ENCODE measurements at places on chromosomes 16 and 17. TPM values are rescaled to one million over a fixed set of nuclear protein-coding genes. Genes with fewer than 3 reads are reported as not detected.
A peak's percentile ranks its signal among the peaks of the same experiment; 100 is the strongest.

Gene SPEM3
- not detected for total RNA-seq

Gene PIK3R5
- 17.8 TPM for total RNA-seq

Gene EPN3
- not detected for total RNA-seq

Gene WSB1
- total RNA-seq: 218 TPM

Gene ATAD5
- total RNA-seq: 1.7 TPM

Gene CCL1
- total RNA-seq: not detected

Gene AOC2
- total RNA-seq: 3.1 TPM

Gene KRT12
- total RNA-seq: not detected

Gene RARA
- total RNA-seq: 48.6 TPM

Gene CIBAR2
- not detected for total RNA-seq

Gene PABPN1L
- total RNA-seq: not detected

DNA sequence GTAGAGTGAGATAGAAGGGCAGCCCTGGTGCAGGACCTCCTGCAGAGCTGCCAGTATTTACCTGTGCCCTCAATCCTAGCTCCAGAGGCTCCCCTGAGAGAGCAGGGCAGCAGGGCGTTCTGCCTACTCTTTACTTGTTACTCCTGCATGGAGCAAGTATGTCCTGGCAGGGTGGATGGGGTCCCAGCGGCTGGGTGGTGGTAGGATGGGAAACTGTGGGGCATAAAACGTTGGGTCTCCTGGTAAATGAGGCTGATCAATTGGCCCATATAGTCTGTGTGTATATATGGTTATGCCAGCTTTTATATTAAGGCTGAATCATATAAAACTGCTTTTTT lies 192.0 kb downstream of the NTN1 start:
- no peak overlapping the region for H3K27ac ChIP-seq
- H3K4me1 ChIP-seq: no peaks in the 10 kb centered on the region
- DNase-seq: no peak
- no peaks in the 10 kb centered on the region for H3K27me3 ChIP-seq
- no peak overlapping the region for H3K4me3 ChIP-seq

GRCh38 chr17:49217651-49218413 lies 7.3 kb downstream of the ABI3 start:
- peak; percentile 68 for DNase-seq
- peaks cover 44% of the 10 kb centered on the region for H3K27me3 ChIP-seq
- H3K27ac ChIP-seq: peak overlapping the region; percentile 29

DNA sequence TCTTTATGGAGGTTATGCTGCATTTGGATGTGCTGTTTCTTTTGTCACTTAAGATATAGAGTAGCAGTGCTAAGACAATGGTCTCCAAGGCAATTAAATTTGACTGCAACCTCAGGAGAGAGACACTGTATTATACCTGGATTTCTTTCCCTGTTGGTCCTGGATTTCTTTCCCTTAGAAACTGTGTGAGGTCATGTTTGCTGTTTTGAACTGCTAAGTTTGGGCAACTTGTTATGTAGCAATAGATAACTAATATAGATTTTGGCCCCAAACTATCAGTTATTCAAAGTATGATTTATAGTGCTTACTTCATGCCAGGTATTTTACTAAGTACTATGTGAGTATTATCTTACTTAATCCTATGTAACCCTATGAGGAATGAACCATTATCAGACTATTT lies 458.4 kb downstream of the HS3ST3B1 start:
- no peaks in the 10 kb centered on the region for H3K36me3 ChIP-seq
- H3K27me3 ChIP-seq: no peaks in the 10 kb centered on the region

DNA sequence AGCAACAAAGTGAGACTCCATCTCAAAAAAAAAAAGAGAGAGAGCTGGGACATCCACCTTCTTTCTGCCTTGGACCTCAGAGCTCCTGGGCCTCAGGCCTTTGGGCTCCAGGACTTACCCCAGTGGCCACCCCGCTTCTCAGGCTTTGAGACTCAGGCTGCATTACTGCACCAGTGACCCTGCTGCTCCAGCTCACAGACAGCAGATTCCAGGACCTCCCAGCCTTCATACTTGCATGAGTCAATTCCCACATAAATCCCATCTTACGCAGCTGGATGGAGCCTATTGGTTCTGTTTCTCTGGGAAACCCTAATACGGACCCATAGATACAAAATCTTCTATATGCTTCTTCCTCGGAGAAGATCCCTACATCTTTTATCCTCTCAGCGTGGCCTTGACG lies 2.1 kb upstream of the CEP295NL start:
- H3K4me1 ChIP-seq: peaks cover 92% of the 10 kb centered on the region
- H3K4me3 ChIP-seq: no peak overlapping the region
- no peak for DNase-seq
- no peak overlapping the region for H3K27ac ChIP-seq
- peaks cover 18% of the 10 kb centered on the region for H3K36me3 ChIP-seq
- H3K27me3 ChIP-seq: no peaks in the 10 kb centered on the region

DNA sequence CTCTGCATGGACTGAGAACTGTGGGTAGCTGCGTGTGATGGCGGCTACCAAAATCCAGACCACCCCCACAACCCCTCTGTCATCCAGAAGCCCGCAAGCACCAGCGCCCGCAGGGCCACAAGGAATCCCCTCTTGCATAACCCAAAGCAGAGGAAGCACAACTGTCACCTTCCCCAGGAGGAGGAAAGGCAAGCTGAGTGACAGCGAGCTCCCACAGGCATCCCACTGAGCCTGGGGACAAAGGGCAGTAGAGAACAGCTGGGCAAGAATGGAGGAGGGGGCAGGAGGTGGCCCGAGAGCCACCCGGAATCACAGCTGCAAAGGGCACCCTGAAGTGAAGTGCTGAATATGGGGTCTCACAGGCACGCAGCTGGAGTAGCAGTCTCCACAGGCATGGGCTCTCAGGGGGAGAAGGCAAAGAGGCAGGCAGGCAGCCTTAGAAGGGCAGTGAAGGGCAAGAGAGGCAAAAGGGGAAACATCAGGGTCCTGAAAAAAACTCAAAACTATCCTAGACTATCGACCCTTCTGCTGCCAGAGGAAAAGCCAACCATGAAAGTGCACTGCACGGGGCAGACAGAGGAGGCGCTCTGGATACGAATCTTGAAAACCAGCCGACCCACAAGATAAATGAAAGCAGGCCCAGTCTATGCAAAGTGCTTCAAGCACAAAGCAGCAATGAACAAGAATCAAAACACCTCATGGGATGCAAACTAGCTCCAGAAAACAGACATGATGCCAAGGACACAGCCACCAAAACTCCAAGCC lies 17.1 kb downstream of the USP36 start:
- H3K27ac ChIP-seq: peak overlapping the region; percentile 82
- H3K4me1 ChIP-seq: peaks cover 12% of the 10 kb centered on the region
- no peak overlapping the region for H3K4me3 ChIP-seq
- H3K36me3 ChIP-seq: peaks cover 98% of the 10 kb centered on the region

GRCh38 chr16:75061669-75062068 lies 54.9 kb downstream of the LDHD start:
- no peaks in the 10 kb centered on the region for H3K27me3 ChIP-seq
- H3K36me3 ChIP-seq: no peaks in the 10 kb centered on the region
- no peaks in the 10 kb centered on the region for H3K4me1 ChIP-seq
- H3K4me3 ChIP-seq: no peak overlapping the region
- H3K27ac ChIP-seq: no peak overlapping the region

GRCh38 chr17:65278050-65278819 lies 141.1 kb downstream of the RGS9 start:
- no peaks in the 10 kb centered on the region for H3K36me3 ChIP-seq
- no peak overlapping the region for H3K4me3 ChIP-seq
- no peak for DNase-seq
- H3K27ac ChIP-seq: no peak overlapping the region

DNA sequence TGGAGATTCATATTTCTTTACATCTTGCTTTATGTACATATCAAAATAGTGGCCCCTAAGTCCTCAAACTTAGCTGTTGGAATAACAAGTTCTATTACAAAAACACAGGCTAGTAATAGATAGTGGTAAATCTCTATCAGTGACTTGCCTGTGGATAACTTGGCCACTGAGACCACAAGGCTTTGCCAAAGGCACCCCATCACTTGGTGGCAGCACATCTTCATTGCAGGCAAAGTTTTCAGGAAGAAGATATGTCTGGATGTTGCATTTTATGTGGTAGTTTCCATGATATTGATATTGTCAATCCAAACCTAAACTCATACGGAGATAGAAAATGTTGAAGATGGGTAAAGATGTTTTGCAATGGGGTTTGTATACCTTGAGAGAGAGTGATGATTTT lies 58.5 kb downstream of the KNOP1 start:
- H3K4me1 ChIP-seq: peaks cover 4% of the 10 kb centered on the region
- H3K36me3 ChIP-seq: peaks cover 76% of the 10 kb centered on the region
- H3K27ac ChIP-seq: no peak overlapping the region
- H3K4me3 ChIP-seq: no peak overlapping the region
- no peaks in the 10 kb centered on the region for H3K27me3 ChIP-seq

- no peak overlapping the region for H3K27ac ChIP-seq
- H3K27me3 ChIP-seq: no peaks in the 10 kb centered on the region
- no peaks in the 10 kb centered on the region for H3K4me1 ChIP-seq
- no peaks in the 10 kb centered on the region for H3K36me3 ChIP-seq
Measured at GRCh38 chr17:81254955-81255717, 16.0 kb downstream of the NDUFAF8 start.

DNA sequence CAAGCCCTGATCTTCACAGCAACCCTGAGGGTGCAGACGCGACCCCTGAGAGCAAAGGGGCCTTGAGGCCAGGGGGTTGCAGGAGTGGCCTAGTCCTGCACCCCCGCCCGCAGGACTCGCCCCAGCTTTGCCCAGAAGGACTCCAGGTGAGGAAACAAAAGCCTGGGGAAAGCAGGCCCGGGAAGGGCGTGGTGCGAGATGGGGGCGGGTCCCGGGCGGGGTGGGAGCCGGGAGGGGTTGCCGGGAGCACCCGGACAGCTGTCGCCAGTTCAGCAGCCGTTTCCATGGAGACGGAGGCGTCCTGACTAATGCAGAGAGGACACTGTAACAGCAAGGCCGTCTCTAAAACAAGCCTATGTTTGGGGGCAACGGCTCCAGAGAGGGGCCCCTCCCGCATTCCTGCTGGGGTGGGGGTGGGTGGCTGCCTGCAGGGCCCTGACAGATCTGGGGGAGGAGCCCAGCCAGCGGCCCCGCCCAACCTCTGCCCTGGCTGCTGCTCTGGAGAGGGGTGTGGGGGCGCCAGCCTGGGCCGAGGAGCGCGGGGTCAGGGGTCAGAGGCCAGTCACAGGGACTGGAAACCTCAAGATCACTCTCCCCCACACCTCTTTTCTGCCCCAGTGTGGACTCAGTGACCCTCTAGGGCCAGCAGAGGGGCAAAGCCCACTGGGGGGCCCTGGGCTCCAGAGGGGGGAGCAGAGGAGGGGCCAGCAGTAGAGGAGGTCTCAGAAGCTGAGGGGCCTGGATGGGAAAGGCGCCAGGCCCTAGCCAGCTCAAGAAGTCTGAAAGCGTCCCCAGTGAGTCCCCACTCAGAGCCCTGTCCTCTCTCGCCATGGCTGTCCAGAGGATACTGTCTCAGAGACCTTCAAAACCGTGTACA lies 3.1 kb upstream of the TPPP3 start:
- no peaks in the 10 kb centered on the region for H3K36me3 ChIP-seq
- peaks cover 48% of the 10 kb centered on the region for H3K4me1 ChIP-seq
- no peak overlapping the region for H3K4me3 ChIP-seq
- DNase-seq: peak; percentile 55
- peak overlapping the region; percentile 78 for H3K27ac ChIP-seq
- no peaks in the 10 kb centered on the region for H3K27me3 ChIP-seq

GRCh38 chr17:33874617-33875060 lies 380.4 kb upstream of the CCL2 start:
- no peak for DNase-seq
- H3K4me3 ChIP-seq: no peak overlapping the region
- H3K4me1 ChIP-seq: no peaks in the 10 kb centered on the region
- H3K27me3 ChIP-seq: no peaks in the 10 kb centered on the region
- H3K36me3 ChIP-seq: no peaks in the 10 kb centered on the region
- no peak overlapping the region for H3K27ac ChIP-seq

DNA sequence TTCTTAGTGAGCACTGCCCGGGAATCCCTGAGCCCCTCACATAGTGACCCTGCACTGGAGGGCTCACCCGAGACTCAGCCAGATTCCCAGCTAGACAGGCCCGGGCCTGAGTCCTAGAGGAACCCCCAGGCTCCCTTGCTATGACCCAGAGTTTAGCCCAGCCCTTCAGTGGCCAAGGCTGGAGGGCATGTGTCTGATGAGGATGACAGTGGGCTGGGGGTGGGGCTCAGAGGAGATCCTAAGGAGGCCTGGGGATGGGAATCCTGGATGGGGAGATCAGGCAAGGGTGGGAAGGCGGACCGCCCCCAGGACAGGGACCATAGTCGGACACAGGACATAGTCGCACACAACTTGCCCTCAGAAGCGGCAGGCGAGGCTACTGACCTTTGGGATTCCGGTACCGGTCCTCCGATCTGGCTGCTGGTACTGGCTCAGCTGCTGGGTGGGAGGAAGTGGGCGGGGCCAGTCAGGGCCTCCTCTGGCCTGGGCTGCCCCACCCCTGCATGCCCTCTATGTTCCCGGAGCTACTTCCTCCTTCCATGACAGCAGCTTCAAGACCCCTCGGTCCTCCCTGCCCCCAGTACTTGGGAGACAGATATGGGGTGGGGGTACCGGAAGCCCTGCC lies 1.1 kb downstream of the CD79B start:
- no peak overlapping the region for H3K27ac ChIP-seq
- H3K4me1 ChIP-seq: no peaks in the 10 kb centered on the region
- no peaks in the 10 kb centered on the region for H3K36me3 ChIP-seq
- no peaks in the 10 kb centered on the region for H3K27me3 ChIP-seq
- no peak overlapping the region for H3K4me3 ChIP-seq

DNA sequence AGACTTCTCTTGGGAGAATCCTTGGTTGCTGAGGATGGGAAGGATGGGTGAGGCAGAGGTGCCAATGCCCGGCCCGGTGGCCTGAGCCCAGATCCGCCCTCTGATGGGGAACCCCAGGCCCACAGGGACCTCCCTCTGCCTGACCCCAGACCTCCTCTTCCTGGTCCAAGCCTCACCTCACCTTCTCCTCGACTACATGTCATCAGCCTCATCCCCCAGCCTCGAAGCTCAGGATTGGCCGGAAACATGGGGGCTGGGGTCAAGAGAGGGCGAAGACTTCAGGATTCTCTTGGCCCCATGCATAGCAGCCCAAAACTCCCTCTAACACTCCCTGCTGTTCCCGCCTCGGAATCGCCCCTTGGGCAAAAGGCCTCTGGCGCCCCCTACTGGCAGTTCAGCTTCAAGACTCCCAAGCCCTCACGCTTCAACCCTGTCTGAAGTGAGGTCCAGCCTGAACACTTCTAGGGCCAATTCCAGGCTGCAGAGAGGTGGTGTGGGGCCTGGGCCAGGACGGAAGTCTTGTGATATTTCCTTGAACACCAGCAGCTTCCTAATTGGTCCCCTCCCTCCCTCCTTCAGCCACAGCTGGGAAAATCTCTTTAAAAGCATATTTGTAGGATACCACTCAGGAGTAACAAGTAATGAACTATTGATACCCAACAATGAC lies 47.2 kb downstream of the ARHGAP27 start:
- DNase-seq: peak; percentile 68
- H3K27ac ChIP-seq: no peak overlapping the region
- H3K4me1 ChIP-seq: no peaks in the 10 kb centered on the region
- H3K36me3 ChIP-seq: no peaks in the 10 kb centered on the region

DNA sequence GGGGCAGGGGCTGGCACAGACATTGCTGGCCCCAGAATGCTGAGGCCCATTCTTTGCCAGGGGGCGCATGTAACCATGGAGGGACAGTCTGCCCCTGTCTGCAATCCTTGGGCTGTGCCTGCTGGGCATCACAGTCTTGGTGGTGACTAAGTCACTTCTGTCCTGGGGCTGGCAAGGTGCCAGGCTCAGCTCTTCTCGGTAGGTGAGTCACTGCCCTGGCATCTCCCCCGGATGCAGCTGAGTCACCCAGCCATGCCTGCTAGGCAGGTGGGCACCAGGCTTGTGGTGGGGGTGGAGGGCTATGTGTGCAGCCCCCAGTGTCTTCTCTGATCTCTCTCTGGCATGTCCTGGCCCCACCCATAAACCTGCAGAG lies 5.6 kb downstream of the RARA start:
- no peaks in the 10 kb centered on the region for H3K36me3 ChIP-seq
- H3K4me1 ChIP-seq: no peaks in the 10 kb centered on the region
- peak; percentile 49 for DNase-seq

All from tibial nerve (tissue), 4 donors.